ENCODE measurements at places on chromosomes 7 and 10.

GRCh38 chr10:2263561-2263960 is 526.2 kb upstream of the ADARB2 start:
- DNase-seq: no peak

GRCh38 chr10:1048349-1048731 is 579 bp downstream of the IDI1 start:
- DNase-seq: no peak

DNA sequence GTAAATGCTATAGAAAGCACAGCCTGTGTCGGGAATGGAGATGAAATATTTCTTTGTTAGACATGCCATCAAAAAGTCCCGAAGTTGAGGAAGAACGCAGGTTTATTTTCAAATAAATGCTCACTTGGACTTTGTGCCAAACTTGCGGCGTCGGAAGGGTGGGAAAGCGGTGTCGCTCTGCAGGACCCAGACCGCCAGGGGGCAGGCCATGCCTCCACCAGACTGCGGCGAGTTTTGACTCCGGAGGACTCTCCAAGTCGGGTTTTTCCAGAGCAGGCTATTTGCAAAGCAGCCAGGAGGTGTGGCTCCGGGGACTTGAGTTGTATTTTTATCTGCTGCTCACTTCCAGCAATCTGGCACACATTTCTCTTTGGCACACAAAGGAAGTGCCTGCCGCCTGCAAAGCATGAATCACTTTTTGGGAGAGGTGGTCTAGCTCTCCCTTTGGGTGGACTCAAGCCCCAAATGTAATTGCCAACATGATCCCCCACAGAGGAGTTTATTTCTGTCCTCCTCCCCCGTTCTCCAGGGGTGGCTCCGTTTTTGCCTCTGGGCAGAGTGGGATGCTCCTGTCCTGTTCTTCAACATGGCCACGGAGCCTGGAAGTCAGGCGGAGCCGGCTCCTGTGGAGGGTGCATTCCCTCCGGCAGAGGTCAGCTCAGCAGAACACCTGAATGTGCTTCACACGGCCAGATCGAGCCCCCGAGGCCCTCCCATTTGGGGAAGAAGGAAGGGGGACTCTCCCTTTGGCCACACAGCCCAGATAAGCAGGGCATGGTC is 82.3 kb upstream of the GPR26 start:
- peak; percentile 41 for DNase-seq

DNA sequence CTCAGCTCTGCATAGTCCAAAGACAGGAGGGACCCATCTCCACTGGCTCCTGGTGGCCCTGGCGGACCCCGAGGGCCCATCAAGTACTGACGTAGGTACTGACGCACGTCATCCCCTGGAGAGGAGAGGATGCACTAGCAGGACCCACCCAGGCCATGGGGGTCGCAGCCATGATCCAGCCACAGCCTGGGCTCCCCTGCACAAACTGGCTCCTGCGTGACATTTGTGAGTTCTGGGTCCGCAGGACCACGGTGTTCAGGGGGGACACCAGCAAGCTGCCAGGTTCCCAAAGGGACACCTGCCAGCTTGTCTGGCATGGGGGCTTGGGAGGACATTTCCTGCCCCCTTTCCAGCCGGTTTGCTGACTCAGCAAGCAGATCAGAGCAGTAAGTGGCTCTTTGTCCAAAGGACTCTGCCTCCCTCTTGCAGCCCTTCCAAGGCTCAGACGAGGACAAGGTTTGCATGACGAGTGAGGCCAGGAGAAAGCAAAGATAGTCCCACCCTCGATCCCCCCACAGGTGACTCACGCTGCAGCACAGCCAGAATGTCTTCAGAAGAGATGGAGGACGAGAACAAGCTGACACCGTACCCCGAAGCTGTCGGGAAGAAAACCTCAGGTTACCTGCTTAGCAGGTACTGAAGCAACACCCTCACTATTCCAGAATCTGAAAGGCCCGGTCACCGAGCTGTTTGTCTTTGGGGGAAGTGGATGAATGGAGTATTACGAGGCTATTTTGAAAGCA is 49.0 kb downstream of the COL17A1 start:
- no peak for DNase-seq

DNA sequence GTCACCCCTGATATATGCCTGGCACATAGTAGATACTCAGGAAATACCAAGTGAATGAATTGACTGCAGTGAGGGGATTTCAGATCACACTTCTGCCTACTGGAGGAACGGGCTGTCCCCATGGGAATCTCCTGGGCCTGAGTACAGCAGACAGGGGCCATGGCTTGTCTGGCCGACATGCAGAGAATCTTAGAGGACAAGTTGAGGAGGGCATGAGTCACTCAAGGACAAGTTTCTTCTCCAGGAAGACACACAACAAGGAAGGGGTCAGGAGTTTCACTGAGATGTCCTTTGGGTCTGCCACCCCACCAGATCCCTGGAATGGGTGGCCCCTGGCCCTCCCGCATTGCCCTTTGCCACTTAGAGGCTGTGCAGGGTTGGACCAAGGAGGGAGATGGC is 20.7 kb downstream of the PLPP4 start:
- DNase-seq: peak; percentile 42

DNA sequence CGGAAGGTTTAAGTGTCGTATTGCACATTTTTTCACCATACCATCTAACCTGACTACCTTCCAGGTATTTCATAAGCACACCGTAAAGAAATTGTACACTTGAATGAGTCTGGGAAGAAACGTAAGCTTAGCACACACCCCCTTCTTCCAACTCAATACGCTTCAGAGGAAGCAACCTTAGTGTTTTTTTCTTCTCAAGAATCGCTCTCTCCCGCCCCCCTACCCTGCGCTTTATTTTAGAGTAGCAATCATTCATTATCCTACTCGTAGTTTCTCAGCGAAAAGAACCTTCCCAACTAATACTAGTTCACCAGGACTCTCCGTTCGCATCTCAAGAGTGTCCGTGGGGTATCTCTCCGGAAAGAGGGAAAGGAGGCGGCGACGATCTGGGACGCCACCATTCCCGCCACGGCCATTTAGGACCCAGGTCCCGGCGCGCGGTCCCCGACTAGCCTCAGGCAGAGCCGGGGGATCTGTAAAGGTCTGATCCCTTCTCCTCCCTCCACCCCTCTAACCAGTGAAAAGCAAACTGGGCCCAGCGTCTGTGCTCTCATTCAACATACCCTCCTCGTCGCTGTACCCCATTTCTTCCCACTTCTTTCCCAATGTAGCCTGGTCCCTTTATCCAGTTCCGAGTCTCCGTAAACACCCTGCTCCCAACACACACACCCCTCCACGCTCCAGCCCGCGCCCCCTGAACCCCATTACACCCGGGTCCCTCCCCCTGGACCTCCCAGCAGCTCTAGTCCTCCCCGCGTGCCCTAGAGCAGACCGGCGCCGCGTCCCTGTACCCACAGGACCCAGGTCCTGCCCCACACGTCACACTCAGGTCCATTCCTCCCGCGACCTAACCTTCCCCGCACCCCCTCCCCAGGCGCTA is 16.0 kb downstream of the MYOZ1 start:
- DNase-seq: peak; percentile 39

GRCh38 chr10:3482200-3482993 is 302.6 kb downstream of the KLF6 start:
- peak; percentile 95 for DNase-seq

- no peak for DNase-seq
These were observed 24.5 kb upstream of the CUBN start for GRCh38 chr10:17154116-17154515.

- DNase-seq: no peak
These were observed 357.0 kb downstream of the THSD7A start for GRCh38 chr7:11474902-11475585.

DNA sequence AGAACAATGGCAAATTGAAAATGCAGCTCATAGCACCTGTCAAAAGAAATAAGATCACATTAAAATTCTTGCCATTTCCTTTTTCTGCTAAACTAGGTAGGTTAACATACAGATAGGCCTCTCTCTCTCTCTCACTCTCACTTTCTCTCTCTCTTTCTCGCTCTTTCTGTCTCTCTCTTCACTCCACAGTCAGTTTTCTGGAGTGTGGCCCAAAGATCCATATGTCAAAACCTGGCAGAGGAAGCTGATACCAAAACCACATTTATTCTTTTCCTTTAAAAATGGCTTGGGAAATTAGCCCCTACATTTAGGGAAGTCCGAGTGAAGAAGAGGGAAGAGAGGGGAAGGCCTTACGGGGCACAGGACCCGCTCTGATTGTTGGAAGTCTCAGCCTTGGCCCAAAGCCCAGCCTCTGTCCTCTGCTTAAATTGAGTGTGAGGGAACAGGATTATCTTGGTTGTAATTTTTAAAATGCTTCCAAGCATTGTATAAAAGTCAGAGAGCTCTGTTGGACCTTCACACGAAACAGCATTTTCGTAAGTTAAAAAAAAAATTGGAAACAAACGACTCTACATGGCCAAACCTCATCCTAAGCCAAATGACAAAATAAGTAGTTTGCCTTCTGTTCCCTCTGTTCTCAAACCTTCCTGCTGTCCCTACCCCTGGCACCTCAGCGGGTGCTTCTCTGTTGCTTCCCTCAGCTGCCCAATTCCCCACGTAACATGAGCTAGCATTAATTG is 83.2 kb downstream of the FRMD4A start:
- DNase-seq: no peak

GRCh38 chr10:114869520-114869892 is 47.9 kb downstream of the FHIP2A start:
- DNase-seq: peak; percentile 92

DNA sequence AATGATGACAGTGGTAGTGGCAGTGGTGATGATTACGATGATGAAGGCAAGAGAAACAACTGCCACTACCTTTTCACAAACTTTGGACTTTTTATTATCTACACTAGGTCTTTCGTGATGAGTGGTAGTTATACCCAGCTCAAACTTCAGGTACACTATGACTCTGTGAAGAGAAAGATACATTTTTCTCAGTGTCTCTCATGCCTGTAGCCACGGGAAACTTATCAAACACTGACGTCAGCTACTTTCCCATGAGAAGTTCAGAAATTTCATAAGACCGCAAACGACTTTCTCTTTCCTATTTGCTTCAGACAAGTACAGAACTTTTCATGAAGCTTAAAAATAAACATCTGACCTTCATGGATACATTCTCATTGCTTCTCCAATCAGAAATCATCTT is 57.0 kb downstream of the CALD1 start:
- DNase-seq: peak; percentile 80

DNA sequence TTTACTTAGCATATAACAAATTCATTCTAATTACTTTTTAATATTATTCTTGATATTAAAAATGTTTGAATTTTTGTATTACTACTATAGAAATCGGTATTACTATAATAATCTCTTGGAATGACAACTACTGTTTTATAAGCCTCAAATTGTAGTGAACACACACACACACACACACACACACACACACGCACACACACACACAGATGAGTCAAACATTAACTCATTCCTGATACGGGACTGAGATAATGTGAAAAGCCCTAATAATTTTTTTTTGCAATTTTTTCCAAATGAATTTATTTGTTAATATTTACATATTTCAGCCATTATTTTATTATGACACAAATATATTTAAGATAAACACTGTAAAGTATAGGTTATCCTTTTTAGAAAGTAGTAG is 951.2 kb upstream of the PHF14 start:
- DNase-seq: no peak

GRCh38 chr7:74371381-74372341 is 82.0 kb upstream of the GTF2IRD1 start:
- no peak for DNase-seq
